ENCODE measurements at places on chromosomes 16 and 17.

DNA sequence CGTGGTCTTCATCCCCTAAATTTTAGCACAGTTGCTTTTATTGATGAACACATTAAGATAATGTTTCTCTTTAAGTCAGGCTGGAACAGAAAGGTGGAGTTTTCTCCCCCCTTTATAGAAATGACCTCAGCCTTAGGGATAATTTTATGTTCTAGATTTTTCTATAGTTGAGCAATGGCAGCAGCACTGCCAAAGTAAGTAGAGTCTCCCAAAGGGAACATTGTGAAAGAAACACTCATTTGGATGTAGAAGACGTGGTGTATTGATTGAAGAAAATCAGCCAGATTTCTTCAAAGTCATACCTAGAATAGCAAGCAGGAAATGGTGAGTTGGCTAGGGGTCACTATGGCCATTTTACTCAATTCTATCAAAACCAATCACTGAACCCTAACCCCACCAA is 122.5 kb downstream of the DNAH9 start:
- no peak for DNase-seq

- no peak for DNase-seq
Observed at GRCh38 chr16:3857189-3858043, 23.1 kb downstream of the CREBBP start.

DNA sequence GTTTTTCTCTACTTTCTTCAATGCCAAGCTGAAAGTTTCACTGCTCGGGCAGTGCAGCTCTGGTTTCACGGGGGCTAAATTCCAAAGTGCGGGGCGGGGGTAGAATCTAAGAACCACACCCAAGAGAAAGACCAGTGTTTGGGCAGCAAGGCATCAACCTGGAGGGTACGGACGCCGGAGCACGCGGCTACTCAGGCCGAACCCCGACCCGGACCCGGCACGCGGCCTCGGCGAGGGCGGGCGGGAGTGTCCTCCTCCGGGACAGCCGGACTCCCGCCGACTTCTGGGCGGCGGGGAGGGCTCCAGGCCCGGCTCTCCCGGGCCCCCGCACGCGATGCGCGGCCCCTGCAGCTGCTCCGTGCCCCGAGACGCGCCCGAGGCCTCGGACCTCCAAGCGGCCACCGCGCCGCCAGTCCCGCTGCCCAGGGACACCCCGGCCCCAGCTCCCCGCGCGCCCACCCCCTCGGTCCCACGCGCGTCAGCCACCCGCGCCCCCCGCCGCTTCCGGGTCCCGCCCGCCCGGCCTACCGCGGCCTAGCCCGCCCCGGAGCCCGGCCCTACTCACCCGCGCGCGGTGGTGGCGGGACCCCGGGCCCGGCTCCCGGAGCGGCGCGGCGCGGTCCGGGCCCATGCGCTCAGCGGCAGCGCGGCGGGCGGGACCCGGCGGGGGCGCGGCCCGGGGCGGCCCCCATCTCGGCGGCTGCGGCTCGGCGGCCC is 561 bp downstream of the AXIN1 start:
- no peak for DNase-seq

GRCh38 chr16:15958703-15959348 is 9.4 kb downstream of the ABCC1 start:
- no peak for DNase-seq

DNA sequence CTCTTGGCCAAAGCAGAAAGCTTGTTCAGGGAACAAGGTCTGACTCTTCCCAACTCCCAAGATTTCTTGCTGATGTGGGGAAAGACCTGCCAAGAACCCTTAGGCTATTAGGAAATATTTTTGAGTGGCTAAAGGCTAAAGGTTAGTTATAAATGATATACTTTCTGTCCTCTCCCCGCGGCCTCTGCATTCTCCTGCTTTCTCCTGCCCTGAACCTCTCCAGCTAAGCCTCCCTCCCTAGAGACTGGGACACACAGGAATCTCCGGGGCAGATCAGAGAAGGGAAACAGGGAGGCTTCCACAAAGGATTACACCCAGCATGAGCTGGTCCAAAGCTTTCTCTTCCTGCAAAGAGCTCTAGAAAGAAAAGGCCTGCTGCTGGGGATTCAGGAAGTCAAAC is 2.3 kb downstream of the SLC43A2 start:
- no peak for DNase-seq

DNA sequence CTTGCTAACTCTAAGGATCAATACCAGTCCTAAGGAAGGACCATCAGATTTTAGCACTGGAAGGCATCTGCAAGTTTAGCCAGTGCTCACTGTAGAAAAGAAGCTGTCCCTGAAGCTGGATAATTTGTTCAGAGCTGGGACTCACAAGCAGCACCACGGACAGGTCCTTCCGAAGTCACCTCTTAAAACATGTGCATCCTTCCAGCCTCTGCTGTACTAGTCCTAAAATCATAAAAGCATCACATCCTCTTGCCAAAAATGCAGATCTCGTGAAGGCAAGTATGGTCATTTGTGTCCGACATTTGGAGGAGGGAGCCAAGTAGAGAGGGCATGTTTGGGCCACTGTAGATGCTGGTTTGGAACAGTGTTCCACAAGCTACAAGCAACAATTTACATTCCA is 506.9 kb downstream of the RBFOX1 start:
- DNase-seq: no peak

DNA sequence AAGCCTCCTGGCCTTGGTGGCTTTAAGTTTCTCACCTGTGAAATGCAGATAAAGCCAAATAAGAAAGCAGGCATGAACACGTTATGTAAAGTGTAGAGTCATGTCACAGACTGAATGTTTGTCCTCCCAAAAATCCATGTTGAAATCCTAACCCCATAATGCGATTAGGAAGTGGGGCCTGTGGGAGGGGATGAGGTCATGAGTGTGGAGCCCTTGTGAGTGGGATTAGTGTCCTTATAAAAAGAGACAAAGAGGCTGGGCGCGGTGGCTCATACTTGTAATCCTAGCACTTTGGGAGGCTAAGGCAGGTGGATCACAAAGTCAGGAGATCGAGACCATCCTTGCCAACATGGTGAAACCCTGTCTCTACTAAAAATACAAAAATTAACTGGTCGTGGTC is 19.5 kb upstream of the C16orf78 start:
- no peak for DNase-seq

GRCh38 chr17:7479213-7480088 is at the start of gene ZBTB4:
TSS of gene ZBTB4 (minus strand) at chr17:7479631. CDS start at chr17:7466801, 12,830 bp downstream.
- DNase-seq: no peak

- no peak for DNase-seq
Observed at GRCh38 chr16:46775214-46775613, 27.1 kb upstream of the MYLK3 start.

GRCh38 chr17:58096892-58097291 is 13.7 kb downstream of the DYNLL2 start:
- DNase-seq: no peak

- no peak for DNase-seq
Observed at GRCh38 chr16:86874141-86874540, 295.8 kb downstream of the FOXL1 start.

- no peak for DNase-seq
Observed at GRCh38 chr17:39823407-39824054, 40.6 kb downstream of the IKZF3 start.

DNA sequence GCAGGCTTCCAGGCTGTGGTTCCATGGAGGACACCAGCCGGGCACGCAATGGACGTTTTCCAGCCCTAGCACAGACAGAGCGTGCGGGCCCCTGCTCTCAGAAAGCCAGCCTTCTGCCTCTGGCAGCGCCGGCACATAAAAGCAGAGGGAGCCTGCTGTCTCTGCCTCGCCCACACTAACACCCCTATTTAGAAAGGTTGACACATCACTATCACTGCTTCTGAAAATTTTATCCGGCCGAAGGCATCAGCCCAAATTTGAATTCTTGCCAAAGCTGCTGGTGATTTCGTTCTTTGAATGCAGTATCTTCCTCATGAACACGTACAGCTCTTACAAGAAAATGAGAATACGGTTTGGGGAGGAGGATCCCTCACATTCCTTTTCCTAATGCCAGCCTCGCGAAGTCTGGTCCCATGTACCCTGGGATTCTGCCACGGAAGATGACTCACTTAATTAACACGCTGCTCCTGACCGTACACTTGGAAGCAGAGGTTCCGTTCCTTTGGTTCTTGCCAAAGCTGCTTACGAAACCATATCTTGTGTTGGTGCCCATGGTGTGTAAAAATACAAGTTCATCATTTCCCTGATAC is 1.3 kb upstream of the RAB11FIP3 start:
- DNase-seq: no peak

DNA sequence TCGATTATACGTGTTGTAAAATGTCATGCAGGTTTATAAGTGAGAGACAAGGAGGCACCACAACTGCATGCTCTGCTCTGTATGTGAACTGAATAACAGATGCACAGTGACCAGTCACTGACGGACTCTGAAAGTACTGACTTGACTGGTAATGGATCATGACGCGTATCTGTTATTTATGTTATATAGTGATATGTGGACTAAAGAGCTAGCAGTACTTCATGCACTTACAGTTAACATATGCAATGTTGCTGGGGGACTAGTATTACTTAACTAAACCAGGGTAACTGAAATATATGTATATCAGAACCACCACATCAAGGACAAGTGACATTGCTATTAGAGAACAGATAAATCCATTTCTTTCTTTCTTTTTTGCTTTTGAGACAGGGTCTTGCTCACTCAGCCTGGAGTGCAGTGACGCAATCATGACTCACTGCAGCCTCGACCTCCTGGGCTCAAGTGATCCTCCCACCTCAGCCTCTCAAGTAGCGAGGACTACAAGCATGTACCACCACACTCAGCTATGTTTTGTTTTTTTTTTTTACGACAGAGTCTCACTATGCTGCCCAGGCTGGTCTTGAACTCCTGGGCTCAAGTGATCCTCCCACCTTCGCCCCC is 17.2 kb downstream of the COIL start:
- DNase-seq: no peak

DNA sequence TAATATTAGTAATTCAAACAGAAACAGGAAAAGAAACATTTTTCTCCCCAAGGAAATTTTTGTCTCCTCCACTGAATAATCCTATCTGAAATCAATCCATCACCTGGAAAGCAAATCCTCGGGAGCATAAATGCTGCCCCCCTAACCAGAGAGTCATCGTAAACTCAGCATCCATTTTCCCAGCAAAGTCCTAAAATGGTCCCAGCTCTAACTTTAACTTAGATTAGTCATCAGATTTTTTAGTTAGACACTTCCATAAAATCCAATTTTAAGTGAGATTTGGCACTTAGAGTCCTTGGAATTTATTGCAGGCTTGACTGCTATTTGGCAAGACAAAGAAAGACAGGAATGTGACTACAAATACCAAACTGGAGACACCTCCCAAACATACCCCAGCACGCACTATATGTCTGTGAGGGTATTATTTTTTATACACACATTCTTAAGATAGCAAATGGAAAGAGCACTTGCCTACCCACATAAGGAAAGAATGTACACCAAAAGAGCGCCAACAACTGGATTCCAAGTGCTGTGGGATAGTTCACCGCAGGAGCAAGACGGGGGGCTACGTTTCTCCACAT is 15.4 kb downstream of the SCO1 start:
- DNase-seq: no peak

- no peak for DNase-seq
Observed at GRCh38 chr17:17866425-17866824, 29.6 kb upstream of the SREBF1 start.

DNA sequence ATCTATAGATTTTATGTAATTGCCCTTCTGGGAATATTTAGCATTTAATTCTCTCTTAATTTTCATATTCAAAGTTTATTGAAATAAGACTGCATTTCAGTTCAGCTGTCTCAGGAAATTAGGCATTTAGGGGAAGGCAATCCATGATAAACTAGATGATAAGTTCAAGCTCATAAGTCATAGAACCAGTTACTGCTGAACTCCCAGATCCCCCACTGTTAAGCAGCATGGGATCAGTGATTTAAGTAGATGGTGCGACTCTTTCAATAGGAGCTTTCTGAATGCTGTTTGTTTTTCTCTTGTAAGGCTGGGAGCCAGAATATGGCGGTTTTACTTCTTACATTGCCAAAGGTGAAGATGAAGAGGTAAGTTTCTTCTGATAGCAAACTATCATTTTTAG is 23.8 kb downstream of the OGFOD1 start:
- DNase-seq: no peak

DNA sequence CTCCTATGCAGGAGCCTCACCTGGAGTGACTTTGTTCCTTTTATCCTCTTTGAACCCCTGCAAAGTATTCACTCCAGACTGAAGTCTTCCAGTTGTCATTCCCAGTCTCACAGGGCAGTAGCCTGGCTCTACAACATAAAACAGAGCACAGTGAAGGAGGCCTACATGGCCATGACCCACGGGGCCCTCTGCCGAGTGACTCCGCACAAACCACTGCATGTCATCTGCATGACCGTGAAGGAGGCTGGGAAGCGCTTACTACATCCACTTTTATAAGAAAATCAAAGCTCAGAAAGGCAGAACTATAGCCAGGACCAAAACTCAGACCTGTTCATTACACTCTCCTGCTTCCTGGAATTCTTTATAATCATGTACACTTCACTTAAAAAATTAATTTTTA is 42.5 kb downstream of the BRD7 start:
- DNase-seq: no peak

GRCh38 chr16:71965223-71965622 is 35.0 kb downstream of the PKD1L3 start:
- DNase-seq: no peak

DNA sequence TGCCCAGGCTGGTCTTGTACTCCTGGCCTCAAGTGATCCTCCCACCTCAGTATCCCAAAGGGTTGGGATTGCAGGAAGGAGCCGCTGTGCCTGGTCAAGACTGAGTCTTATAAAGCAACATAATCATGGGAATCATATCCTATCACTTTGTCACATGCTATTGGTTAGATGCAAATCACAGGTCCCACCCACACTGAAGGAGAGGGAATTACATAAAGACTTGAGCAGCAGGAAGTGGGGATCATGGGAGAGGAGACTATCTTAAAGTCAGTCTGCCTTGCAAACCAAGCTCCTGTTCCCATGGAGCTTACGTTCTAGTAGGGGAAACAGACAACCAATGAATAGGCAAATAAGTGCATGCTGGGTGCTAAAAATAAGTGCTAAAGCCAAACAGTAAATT is 28.3 kb upstream of the TENT4B start:
- no peak for DNase-seq

GRCh38 chr16:2092256-2092620 is 43.5 kb downstream of the PKD1 start:
- no peak for DNase-seq

DNA sequence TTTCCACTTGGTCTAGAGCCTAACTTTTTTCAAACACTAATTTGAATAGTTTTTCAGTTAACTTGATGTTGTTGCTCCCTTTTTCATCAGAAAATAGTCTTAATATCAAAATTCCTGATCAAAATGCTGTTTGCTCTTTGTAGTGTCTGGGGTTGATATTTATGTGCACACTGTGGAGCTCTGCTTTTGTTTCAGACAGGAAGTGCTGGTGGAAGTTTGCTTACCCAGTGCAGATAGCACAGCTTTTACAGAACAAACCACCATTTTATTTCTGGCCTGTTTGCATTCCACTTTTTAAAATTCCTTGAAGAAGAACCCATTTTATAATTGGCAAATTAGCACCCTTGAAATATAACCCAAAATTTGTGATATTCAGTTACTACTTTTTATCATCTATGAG is 125.4 kb downstream of the MRTFB start:
- no peak for DNase-seq

GRCh38 chr16:79394206-79394605 is 206.3 kb downstream of the MAF start:
- no peak for DNase-seq
